HL-60 (cell line): ENCODE measurements at places on chromosomes 6 and 20.

DNA sequence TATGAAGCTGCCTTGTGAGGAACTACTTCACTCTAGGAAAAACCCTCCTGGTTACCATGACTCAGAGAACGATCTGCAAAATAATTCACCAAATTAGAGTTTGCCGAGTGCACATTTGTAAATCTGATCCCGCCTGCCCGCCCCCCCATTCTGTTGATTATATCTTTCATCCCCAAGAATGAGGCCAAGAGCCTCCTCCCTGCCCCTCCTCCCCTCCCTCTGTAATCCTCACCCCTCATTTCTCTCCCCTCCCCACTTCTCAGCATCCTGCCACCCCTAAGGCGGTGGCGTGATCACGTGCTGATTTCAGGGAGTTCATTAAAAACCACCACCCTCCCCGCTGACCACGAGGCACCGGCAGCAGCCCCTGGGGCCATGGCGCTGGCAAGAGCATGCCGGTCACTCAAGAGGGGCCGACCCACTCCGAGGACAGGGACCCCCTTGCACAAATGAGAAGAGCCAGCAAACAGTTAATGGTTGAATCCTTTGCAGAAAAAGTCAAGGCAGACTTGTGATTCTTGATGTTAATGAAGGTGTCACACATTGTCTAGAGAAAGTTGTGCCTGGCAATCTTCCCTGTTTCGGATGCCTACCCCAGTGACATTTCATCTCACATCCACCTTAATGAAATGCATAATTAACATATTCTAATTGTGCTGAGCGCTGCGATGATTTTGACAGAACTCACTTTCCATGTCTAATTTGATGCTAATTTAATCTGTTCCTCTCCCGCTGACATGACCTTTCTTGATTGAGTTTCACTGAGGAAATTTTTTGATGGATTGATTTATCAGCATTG, 247.9 kb downstream of the ZNF217 start:
- DNase-seq, result no peak

GRCh38 chr20:9302091-9302462, 212.3 kb upstream of the LAMP5 start:
- no peak for DNase-seq

DNA sequence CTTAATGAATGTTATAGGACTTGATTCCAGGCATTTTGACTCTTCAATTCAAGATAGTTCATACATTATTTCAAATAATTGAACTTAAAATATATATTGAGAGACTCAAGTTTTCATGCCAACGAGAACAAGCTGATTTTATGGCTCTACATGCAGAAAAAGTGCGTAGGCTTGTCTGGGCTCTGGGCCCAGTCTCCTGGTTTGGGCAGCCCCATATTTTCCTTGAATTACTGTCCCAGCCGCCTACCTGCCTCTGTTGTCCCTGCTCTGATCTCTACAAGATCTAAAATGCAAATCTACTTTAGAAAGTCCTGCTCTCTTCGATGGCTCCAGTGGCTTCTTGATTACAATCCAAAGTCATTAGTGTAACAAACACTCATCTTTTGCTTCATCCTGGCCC, 537.4 kb upstream of the CHD6 start:
- no peak for DNase-seq

DNA sequence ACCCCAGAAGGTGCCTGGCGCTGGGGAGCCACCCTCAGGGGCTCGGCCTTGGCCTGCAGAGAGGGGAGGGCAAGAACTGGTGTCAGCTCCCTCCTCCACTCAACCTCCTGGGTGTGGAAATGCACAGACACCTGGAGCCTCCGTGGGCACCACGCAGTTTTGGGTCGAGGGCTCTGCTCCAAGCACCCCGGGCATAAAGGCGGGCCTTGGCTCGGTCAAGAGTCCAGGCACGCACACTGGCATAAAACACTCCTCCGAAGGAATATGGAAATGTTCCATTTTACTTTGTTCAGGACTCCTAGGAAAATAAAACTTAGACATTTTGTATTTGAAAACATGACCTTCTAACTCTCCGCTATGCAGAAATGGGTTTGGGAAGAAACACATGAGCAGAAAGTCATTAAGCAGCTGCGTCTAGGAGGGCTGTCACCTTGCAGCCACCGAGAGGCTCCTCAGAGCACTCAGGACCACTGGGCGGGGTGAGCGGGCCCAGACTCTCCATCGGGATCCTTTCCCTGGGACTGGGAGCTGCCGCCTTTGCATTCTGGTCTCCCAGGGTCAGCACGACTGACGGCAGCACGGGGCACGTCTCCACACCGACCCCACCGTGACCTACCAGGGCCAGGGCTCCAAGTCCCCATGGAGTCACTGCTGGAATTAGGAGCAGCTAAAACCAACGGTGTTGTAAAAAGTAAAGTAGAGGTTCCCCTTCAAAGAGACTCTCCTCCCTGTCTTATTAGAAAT, 46.0 kb upstream of the DACT2 start:
- no peak for DNase-seq
